PC-3 (cell line): ENCODE measurements at places on chromosomes 2 and 18.

DNA sequence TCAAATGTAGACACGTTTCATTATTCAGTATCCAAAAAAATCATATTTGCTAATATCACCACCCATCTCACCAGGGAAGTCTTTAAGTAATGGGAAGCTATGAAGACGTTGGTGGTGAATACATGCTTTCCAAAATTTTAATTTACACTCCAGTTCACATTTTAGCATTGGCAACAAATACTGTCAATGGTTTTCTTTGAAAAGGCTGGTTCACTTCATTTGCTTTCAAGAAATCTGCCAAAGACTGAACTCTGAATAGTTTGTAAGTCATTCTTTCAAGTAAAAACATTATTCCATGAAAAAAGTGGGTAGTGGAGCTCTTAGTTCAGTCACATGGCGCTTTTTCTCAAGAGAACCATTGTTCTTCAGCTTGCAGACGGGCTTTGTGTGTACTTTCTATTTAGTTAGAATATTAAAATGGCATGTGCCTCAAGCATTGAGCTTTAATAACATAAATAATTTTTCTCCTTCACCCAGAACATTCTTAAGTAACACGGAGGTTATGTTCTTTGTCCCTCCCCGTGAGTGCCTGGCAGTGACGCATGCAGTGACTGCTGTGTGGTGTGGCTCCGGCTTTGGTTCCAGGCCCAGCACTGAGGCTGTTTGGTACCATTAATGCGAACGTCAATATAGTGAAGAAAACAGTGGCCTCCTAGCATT, 300.0 kb upstream of the HDAC4 start:
- DNase-seq = no peak

DNA sequence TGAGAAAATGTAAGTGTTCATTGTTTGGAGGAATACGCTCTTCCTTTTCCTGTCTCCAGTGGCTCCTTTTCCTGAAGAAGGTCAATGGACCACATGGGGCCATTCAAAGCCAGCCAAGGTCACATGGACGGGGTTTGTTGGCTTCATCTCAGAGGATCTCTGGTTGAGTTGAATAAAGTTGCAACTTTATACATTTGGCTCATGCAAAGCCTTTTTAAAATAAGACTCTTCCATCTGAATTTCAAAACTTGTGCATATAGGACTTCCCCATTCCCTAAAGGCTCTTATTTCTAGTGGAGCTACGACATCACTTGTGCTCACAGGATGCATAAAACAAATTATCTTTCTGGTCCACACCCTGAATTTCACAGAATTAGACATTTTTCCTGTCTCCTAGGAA, 235.5 kb downstream of the CMPK2 start:
- no peak for DNase-seq

GRCh38 chr2:130185896-130186295, 3.8 kb downstream of the MZT2B start:
- no peak for DNase-seq

- no peak for DNase-seq
Observed at GRCh38 chr2:118923371-118923770, 18.6 kb upstream of the MARCO start.

GRCh38 chr2:3264010-3264744, 113.4 kb downstream of the EIPR1 start:
- no peak for DNase-seq
